ENCODE measurements at places on chromosomes 5 and 9.
A peak's percentile ranks its signal among the peaks of the same experiment; 100 is the strongest.

GRCh38 chr5:96909435-96909834 lies 26.4 kb upstream of the LNPEP start:
- no peak for DNase-seq

- no peak for DNase-seq
These were observed 20.8 kb upstream of the SLC44A1 start for GRCh38 chr9:105223544-105224140.

DNA sequence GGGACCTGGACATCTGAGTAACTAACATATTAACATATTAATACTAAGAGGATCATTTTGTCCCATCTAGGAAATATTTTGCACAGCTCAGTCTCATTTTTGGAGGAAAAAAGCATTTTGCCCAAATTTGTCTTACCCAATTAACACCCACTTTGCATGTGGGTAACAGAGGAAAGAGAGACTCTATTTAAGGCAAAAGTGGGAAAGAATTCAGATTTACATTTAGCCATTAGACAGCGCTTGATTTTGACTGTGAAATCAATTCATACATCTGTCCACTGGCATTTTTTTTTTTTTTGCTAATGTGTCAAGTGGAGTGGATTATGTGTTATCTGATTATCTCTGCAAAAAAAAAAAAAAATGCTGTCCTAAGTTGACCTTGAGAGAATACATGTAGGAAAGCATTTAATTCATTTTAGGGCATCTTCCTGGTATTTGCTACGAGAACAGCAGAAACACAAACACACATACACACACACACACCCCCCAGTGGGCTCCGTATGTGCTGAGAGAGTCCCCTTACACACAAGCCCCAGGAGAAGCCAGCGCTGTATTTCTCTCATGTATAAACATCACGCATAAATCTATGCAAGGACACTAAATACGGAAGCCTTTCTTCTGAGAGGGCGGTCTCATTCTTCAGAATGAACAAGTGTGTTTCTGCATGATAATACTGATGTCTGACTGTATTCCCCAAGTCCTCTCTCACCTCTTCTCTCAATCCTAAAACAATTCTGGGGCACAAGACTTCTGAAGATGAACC lies 202.0 kb upstream of the KLF9 start:
- DNase-seq, result no peak

DNA sequence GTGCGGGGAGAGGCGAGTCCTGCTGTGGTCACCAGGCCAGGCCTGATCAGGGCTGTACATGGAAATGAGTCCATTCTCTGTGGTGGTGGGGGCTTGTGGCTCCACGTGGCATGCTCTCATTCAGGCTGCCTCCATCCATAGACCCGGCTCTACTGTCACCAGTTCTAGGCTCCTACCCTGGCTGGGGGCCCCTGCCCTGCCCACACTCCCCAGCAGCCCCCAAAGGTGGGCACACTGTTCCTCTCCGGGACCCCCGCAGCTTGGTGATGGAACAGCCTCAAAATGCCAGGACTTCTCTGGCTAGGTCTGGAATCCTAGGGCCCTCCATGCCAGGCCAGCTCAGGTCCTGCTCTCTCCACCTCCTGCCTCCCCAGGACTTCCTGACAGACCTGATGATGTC lies 111.7 kb downstream of the DAB2IP start:
- no peak for DNase-seq

- no peak for DNase-seq
These were observed 20.6 kb upstream of the SLC9A3 start for GRCh38 chr5:544675-545355.

- DNase-seq, result no peak
These were observed 1.9 kb upstream of the CCDC187 start for GRCh38 chr9:136305804-136306203.

- no peak for DNase-seq
These were observed 44.4 kb upstream of the SNX2 start for GRCh38 chr5:122730456-122730855.

GRCh38 chr9:136074706-136075105 lies 20.4 kb downstream of the NACC2 start:
- no peak for DNase-seq

- no peak for DNase-seq
These were observed 5.8 kb downstream of the C5orf22 start for GRCh38 chr5:31537851-31538250.

- DNase-seq, result no peak
These were observed 67.5 kb downstream of the PAX5 start for GRCh38 chr9:36966371-36967097.

DNA sequence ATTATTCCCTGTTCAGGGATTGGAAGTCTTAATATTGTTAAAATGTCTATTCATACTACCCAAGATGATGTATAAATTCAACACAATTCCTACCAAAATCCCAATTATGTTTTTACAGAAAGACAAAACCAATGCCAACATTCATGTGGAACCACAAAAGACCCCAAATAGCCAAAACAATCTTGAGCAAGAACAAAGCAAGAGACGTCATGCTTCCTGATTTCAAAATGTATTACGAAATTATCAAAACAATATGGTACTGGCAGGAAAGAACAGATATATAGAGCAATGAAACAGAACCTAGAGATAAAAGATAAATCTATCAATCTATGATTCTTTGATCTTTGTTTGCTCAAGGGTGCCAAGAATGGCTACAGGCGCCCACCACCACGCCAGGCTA lies 237.9 kb downstream of the TAF11L14 start:
- DNase-seq, result no peak

GRCh38 chr5:158492136-158492535 lies 607.6 kb downstream of the EBF1 start:
- no peak for DNase-seq

- no peak for DNase-seq
These were observed 20.2 kb downstream of the OTULIN start for GRCh38 chr5:14684757-14685156.

DNA sequence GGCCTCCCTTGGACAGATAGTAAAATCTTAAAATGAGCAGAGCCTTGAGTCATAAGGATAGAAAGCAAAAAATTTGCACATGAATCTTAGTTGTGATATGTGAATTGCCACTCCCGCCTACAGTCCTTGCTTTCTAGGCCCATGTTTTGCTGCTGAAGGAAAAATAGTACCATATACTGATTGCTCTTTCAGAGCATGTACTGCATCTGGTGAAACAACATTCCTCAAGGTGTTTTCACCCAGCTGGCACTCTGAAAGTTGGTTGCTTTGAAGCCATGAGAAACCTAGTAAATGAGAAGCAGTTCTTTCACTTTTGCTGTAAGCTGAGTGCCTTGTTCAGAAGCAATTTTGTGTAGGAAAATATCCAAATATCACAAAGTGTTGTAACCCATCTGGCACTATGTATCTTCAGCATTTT lies 10.3 kb downstream of the CDC37L1 start:
- peak; percentile 85 for DNase-seq

GRCh38 chr5:168273056-168273980 lies 18.1 kb upstream of the WWC1 start:
- DNase-seq, result no peak

DNA sequence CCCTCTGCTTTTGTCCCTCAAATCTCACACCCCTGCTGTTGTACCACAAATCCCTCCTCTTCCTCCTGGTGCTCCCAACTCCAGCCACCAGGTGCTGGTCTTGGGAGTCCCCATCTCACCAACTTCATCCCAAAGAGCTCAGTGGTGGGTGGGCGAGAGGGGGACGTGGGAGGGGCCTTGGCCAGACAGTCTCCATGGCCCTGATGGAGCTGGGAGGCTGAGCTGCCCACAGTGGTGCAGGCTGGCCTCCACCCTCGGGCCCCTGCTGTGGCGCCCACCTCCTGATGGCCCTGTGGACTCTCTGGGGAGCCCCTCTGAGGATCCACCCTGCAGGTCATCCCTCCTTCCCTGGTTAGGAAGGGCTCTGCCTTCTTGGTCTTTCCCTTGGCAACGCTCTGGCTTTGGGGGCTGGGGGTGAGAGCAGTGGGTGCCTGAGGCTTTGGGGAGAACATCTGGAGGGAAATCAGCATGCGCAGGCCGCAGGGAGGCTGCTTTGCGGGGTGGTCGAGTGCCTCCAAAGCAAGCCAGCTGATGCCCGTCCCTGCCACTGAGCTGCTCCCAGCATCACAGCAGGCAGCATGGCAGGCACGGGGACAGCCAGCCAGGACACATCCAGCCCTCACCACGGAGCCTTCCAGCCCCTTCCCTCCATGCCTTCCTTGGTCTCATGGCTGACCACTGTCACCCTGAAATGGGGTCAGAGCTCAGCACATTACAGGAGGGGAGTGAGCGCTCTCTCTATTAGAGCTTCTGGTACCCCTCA lies 7.6 kb upstream of the FAM163B start:
- no peak for DNase-seq

DNA sequence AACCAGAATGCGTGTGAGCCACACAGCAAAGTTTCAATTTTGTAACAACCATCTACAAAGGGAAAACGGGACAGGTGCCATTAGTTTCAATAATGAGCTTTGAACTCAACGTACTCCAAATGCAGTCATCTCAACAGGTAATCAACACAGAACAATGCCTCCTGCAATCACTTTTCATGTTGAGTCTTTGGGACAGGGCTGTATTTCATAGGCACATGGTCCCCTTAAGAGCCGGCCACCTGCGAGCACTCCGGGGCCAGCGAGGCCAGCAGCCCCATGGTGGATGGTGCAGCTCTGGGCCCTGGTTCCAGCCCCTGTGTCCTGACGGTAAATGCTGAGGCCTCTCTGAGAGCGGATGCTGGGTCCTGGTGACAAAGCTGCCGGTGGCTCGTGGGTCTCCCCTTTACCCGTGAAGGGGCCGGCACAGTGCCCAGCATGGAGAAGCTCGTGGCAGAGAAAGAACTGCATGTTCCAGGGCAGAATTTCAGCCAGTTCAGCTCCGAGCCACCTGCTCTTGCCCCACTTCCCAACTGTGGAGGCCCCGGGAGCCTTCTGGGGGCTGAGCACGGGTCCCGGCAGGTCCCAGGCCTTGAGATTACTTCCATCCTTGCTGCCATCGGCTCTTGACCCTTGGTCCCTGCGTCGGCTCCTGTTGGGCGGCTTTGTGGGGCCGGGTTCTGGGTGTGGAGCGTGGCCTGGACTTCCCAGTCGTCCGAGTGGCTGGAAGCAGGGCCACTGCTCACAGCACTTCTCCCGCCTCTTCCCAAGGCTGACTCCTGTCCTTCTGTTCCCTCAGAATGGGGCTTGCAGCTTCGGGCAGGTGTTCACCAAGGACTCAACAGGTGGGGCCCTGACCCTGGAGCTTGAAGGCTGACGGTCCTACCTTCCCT lies 26.1 kb upstream of the RNU6ATAC start:
- DNase-seq, result no peak
